ENCODE measurements at places on chromosomes 4 and X.

DNA sequence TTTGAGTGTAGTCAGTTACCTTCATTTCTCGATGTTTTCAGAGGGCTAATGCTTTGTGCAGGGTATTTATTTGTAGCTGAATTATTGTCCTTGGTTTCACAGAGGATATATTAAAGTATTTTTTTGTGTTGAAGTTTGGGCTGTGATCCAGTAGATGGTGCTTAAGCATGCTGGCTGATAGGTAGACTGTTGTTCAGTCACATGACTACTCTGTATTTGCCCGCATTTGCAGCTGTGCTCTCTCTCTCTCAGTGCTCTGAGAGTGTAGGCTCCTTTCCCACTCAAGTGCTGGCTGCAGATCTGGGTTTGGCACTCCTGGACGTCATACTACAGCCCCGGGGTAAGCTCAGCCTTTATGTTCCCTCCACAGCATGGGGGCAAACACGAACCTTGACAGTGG, 21.7 kb downstream of the RAB40AL start:
- no peak for DNase-seq

GRCh38 chr4:170325599-170325998, 235.8 kb upstream of the AADAT start:
- DNase-seq = no peak

DNA sequence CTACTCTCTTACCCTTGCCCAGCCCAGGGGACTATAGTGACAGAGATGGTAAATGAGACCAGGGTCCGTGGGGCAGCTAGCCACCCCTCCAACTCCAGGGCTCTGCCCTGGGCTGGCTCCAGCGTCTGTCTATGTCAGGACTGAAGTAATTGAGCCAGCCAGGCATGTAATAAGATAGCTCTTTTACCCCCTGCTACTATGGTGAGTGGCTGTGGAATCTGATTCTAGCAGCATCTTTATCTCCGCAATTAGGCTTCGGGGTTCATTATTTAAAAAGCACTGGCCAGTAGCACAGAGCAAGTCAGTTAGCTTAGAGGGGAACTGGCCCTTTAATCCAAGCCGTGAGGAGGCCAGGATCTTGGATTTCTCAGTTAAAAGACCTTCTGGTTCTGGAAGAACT, 123.3 kb upstream of the RAI2 start:
- DNase-seq = no peak

DNA sequence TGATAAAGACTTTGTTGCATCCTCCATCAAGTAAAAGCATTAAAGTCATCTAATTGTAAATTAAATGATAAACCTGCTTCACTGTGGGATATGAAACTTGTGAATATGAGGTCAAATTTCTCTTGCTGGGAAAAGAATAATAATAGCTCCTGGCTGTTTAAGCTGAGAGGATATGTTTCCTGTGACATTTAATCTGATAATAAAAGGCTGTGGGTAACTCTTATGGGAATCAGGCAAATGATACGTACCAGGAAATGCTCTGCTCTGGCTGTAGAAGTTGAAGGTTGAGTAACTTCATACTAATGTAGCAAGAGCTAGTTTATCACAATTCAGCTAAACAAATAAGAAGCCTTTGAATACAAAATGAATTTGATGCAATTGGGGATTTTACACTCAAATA, 574.6 kb downstream of the RAPGEF2 start:
- no peak for DNase-seq

- DNase-seq = no peak
Measured at GRCh38 chrX:49312176-49312575, 8.7 kb downstream of the GAGE10 start.

GRCh38 chrX:3345281-3346191, 916 bp downstream of the MXRA5 start:
- DNase-seq = peak; percentile 3

- peak; percentile 68 for DNase-seq
Measured at GRCh38 chr4:40316333-40316781, 18.8 kb upstream of the CHRNA9 start.

GRCh38 chr4:162510937-162511336, 347.1 kb upstream of the FSTL5 start:
- DNase-seq = no peak

DNA sequence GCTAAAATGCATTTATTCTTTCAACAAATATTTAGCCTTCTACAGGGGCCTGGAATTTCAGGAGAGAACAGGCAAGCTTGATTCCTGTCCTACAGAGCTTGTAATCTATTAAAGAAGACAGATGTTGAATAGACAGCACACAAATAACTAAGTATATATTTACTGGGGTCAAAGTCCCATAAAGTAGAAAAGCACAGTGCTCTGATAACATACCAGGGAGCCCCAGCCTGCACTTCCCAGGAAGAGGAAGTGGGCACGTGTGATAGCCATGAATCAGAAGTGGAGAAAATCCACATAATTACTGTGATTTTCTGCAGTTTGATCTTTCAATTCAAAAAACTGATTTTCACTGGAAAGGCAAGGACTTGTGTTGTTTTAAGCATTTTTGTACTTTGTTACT, 129.1 kb downstream of the EGF start:
- no peak for DNase-seq

GRCh38 chr4:16530688-16531635, 304.7 kb upstream of the TAPT1 start:
- peak; percentile 72 for DNase-seq

DNA sequence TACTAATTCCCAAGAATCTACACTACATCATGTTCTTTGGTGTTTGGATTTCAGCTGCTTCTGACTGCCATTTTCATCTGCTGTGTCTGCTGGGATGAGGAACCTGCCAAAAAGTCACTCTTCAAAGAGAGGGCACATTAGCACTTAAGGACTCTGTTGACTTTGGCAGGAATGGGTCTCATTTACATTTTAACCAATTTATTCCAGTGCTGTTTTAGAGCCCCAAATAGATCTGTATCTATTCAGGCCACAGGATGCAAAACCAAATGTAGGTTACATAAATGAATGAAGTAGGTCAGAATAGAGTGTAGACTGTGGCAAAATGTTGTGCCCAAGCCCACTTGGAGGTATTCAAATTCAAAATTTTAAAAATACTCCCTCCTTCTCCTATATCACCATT, 14.4 kb downstream of the TXK start:
- DNase-seq = no peak

DNA sequence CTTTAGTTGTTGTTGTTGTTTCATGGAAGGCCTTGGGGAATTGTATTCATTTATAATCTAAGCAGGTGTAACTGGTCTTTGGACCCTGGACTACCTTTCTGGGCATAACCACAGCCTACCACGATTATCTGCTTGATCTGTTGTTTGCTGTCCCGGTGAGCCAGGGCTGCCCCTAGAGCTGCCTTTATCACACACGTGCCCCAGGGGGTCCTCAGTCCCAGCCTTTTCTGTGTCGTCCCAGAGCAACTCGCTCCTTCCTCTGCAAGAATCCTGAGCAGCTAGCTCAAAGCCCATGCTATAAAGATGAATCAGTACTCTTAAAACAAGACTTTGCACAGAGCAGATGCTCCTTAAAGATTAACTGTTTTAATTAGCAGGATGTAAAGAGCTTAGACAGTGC, 273.2 kb downstream of the EVC2 start:
- DNase-seq = no peak

DNA sequence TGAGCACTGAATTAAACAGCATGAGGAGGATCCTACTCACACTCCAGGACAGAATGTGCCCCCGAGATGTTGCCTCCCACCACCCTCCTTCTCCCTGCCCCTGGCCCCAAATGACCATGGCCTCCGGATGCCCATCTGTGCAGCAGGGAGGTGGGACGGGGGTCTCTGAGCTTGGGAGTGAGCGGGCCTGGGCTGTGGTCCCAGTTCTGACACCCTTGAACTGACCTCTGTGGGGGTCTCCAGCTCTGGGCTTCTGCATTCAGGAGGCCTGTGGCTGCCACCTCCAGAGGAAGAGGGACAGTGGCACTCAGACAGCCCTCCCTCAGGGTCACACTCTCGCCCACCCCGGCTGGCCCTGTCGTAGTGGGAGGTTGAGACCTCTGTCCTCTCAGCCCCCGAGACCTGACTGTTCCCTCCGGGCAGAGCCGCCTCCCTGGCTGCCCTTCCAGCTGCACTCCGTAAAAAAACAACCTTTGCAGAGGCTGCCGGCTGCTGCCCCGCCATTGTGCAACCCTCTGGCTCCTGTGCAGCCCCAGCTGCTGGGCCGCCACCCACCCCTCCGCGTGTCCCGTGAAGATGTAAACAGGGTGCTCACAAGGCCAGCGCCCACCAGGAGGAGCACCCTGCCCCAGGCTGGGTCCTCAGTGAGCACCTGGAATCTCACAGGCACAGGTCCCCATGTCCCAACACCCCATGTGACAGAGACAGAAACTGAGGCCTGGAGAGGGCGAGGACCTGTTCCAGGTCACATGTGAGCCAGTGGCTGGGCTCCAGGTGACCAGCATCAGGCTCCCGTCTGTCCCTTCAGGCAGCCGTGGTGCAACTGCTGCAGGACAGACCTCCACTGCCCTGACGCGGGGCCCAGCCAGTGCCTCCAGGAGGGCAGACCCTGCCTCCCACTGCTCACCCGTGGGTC, 39.6 kb downstream of the HTRA3 start:
- no peak for DNase-seq

DNA sequence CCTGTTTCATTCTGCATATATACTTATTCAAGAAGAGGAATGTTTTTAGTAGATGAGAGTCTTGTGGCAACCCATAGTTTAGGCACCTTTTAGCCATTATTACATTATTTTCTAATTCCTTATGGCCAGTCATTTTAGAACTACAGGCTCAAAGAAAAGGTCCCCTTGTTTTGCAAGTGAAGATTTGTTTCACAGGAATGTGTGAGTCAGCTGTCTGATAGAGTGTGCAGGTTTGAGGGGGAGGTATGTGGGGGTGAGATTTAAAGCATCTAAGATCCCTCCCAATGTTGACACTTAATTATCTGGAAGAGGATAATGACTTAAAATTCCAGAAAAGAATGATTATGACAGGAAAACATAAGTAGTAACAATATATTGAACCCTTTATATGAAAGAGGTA, 495.6 kb downstream of the KCNIP4 start:
- peak; percentile 34 for DNase-seq

DNA sequence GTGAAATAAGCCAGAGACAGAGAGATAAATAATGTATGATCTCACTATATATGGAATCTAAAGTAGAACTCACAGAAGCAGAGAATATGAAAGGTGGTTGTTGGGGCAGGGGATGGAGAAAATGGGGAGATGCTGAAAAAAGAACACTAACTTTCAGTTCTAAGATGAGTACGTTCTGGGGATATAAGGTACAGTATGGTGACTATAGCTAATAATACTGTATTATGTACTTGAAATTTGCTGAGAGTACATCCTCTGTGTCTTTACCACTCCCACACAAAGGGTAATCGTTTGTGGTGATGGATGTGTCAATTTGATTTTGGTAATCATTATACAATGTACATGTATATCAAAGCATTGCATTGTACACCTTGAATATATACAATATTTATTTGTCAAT, 6.6 kb downstream of the FBXL5 start:
- DNase-seq = no peak

DNA sequence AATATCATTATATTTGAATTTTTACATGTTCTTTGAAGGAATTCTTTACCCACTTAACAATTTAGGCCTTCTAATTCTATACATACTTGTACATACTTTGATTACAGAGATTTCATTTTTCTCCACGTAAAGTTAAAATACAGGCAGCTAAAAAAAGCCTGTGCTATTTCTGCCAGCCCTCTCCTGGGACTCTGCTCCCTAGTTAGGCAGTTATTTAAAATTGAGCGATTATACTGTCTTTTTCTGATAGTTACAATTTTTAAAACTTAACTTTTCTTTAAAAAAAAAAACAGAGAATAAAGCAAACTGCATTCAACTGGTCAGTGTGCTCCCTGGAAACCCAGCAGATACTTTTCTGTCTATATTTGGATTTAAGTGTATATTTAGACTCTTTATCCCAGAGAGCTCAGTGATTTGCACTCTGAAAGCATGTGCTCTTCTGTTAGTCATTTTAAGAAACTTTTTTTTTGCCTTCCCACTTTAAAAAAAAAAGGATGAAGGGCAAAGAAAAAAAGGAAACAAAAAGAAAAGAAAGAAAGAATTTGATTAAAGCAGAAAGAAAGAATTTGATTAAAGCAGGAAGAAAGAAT, 18.1 kb upstream of the FAM241A start:
- DNase-seq = no peak

DNA sequence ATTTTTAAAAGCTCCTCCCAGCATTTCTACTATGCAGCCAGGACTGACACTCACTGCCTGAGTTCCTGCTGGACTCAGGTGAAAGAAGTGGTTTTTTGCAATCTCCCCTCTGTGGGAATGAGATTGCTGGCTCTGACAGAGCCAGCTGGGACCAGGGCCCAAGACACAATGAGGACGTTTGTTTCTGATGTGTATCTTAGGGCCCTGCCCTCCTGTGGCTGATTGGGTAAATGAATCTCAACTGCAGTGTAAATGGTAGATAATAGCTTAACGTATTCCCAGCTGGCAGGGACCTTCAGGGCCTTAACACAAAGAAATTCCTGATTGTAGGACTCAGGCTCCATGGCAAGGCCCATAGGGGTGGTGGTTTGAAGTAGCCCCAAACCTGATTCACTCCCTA, 85.8 kb upstream of the PRPS1 start:
- DNase-seq = no peak

DNA sequence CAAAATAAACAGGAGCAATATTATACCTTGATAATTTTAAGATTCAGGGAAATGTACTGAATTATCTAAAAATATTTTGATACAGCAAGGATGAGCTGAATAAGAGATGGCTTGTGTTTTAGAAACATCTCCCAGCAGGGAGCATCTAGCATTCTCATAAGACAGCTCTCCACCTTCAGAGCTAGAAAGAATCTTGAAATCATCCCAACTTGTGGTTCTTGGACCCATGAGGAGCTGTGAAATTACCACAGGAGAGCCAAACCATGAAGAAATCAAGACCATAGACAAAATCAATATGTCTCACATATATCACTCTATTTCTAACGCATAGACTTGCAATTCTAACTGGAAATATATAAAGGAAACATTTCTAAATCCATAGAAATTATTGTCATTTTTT, 210.6 kb upstream of the DKK2 start:
- DNase-seq = no peak

DNA sequence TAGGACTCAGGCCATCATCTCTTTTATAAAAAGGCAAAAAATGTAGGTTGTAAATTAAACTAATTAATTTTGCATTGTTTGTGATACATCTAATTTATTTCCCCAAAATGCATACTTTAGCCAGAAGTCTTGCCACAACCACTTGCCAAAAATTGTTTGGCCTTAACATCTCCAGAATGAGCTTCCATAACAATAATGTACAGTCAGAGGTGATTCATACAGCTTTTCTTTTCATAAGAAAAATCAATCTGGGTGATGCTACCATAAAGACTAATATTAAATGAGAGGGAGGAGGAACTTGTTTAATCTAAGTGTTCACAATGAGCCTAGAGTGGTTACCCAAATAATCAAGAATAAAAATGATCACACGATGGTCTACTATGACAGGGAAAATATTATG, 59.3 kb downstream of the AMMECR1 start:
- DNase-seq = no peak

GRCh38 chr4:41454423-41454822, 83.5 kb upstream of the LIMCH1 start:
- DNase-seq = no peak

- no peak for DNase-seq
Measured at GRCh38 chrX:32877592-32877991, 333.8 kb downstream of the DMD start.

GRCh38 chrX:45068569-45068968, 132.1 kb downstream of the DIPK2B start:
- DNase-seq = no peak
